ENCODE measurements at places on chromosomes 1 and 21.

GRCh38 chr1:111483166-111483565 is 9.4 kb downstream of the C1orf162 start:
- no peak for DNase-seq

- DNase-seq, result no peak
Measured at GRCh38 chr1:12548973-12549459, 69.0 kb downstream of the DHRS3 start.

DNA sequence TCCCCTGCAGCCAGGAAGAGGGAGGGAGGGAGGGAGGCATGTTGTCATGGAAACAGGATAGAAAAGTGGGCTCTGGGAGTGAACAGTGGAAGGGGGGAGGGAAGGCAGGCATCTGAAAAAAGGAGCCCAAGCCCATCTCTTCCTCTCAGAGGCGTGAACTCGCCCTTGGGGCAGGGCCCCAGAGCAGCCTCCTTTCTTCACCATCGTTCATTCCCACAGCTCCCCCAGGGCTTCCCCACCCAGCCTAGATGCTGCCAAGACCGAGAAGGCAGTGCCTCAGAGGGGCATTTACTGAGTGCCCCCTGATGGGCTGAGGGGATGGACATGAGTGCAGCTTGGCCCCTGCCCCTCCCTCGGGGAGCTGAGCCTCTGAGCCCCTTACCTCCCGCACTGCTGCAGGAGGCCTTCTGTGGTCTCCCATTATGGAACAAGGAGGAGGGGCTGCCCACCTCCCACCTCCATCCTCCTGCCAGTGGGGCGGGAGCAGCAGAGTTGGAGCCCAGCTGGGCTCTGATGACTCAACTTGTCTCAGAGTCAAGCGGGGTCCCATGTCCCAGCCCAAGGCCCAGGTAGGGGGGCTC is 39.1 kb upstream of the KIF21B start:
- DNase-seq, result no peak

DNA sequence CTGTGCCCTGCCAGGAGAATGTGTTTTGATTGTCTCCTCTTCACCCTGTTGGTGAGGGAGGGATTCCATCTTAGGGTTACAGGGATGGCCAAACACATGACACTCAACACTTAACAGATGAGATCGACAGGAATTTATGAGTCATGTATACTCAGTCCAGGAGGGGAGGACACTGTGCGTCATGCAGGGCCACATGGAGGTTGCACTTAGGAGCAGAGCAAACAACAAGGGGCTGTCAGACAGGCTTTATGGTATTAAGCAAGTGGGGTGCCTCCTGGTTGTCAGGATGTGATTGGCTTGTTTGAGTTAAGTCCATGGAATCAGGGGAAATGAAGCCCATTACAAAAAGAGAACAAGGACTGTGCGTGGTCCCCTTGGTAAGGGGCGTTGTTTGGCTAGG is 26.9 kb downstream of the EDARADD start:
- peak; percentile 8 for DNase-seq

DNA sequence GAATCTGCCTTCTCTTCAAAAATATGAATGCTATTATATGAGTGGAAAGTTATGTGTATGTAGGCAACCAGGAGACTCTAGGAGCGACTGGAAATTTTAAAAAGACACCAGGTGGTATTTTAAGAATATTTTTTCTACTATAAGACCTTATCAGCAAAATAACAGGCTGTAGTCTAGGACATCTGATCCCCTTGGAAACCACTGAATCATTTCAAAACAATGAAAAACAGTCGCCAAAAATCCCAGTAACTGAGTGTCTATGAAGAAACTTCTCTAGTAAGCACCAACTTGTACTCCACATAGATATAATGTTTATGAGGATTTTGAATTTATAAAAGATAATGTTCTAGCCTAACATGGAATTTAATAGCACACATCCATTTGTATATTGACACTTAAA is 358.5 kb downstream of the GPATCH2 start:
- DNase-seq, result no peak

- no peak for DNase-seq
Measured at GRCh38 chr1:33096363-33097005, 15.5 kb downstream of the AZIN2 start.

GRCh38 chr1:168636200-168636599 is 59.8 kb downstream of the XCL1 start:
- DNase-seq, result no peak

DNA sequence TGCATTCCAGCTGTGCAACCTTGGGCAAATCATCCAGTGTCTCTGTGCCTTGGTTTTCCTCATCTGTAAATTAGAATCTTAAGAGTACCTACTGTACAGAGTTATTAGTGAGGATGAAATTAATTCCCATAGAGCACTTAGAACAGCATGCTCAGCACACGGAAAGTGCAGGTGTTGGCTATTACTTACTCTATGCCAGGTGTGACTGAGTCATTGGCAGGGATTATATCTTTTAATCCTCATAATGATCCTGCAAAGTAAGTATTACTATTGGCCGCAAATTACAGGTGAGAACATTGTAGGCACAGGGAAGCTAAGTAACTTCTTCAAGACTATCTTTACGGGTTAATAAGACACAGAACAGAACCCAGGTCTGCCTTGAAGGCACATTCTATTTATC is 6.3 kb upstream of the UBE2U start:
- no peak for DNase-seq

- no peak for DNase-seq
Measured at GRCh38 chr1:8359617-8360481, 41.9 kb downstream of the SLC45A1 start.
